ENCODE measurements at places on chromosomes 5 and 9. TPM values are rescaled to one million over a fixed set of nuclear protein-coding genes. Genes with fewer than 3 reads are reported as not detected.

DNA sequence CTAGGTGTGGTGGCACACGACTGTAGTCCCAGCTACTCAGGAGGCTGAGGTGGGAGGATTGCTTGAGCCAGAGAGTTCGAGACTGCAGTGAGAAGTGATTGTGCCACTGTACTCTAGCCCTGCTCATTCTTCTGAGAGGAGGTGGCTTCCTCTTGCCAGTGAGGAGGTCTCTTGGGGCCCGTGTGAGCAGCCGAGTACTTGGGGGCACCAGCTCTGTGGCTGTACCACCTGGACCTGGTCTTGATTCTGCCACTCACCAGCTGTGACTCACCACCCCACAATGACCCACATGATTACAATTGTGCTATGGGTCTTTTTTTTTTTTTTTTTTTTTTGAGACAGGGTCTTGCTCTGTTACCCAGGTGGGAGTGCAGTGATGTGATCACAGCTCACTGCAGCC is 18.0 kb upstream of the CRB2 start:
- H3K4me1 ChIP-seq, result peaks cover 94% of the 10 kb centered on the region
- H3K27ac ChIP-seq, result peak overlapping the region; percentile 99
- DNase-seq, result peak; percentile 84
- no peak overlapping the region for H3K4me3 ChIP-seq
- no peaks in the 10 kb centered on the region for H3K27me3 ChIP-seq
- H3K36me3 ChIP-seq, result no peaks in the 10 kb centered on the region

KLHL3 gene
- 5.0 TPM for polyA plus RNA-seq

- no peaks in the 10 kb centered on the region for H3K27me3 ChIP-seq
- H3K36me3 ChIP-seq, result no peaks in the 10 kb centered on the region
- peaks cover 30% of the 10 kb centered on the region for H3K4me1 ChIP-seq
- peak; percentile 49 for DNase-seq
- peak within 1 kb of the TSS; percentile 7 for H3K4me3 ChIP-seq
- H3K27ac ChIP-seq, result no peak within 1 kb of the TSS
Measured at GRCh38 chr9:127122176-127123063, at the start of gene ANGPTL2. TSS of gene ANGPTL2 (minus strand) at chr9:127122635. CDS start at chr9:127108731, 13,904 bp downstream.

IL11RA gene
- polyA plus RNA-seq, result 69.3 TPM

TPM2 gene
- 2.4 TPM for polyA plus RNA-seq

GRCh38 chr9:96052686-96053085 is 177.2 kb downstream of the ERCC6L2 start:
- H3K4me1 ChIP-seq, result no peaks in the 10 kb centered on the region
- no peak for DNase-seq
- no peaks in the 10 kb centered on the region for H3K36me3 ChIP-seq
- no peaks in the 10 kb centered on the region for H3K27me3 ChIP-seq
- H3K27ac ChIP-seq, result no peak overlapping the region
- no peak overlapping the region for H3K4me3 ChIP-seq

DNA sequence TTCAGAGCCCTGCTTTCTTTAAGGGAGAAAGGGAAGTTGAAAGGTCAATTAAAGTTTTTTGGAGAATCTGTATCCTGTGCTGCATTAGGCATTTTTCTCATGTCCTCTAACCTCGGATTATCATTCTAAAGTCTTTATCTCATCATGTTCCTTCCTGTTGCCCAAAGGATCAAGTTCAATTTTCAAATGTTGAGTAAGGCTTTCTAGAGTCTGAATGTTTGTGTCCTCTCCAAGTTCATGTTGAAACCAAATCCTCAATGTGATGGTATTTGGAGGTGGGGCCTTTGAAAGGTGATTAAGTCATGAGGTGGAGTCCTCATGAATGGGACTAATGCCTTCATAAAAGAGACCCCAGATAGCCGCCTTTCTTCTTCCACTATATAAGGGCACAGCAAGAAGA is 20.2 kb upstream of the TNC start:
- DNase-seq, result no peak
- H3K4me3 ChIP-seq, result no peak overlapping the region
- no peak overlapping the region for H3K27ac ChIP-seq
- no peaks in the 10 kb centered on the region for H3K27me3 ChIP-seq
- no peaks in the 10 kb centered on the region for H3K4me1 ChIP-seq

PRELID1 gene
- polyA plus RNA-seq, result 86.8 TPM

DNA sequence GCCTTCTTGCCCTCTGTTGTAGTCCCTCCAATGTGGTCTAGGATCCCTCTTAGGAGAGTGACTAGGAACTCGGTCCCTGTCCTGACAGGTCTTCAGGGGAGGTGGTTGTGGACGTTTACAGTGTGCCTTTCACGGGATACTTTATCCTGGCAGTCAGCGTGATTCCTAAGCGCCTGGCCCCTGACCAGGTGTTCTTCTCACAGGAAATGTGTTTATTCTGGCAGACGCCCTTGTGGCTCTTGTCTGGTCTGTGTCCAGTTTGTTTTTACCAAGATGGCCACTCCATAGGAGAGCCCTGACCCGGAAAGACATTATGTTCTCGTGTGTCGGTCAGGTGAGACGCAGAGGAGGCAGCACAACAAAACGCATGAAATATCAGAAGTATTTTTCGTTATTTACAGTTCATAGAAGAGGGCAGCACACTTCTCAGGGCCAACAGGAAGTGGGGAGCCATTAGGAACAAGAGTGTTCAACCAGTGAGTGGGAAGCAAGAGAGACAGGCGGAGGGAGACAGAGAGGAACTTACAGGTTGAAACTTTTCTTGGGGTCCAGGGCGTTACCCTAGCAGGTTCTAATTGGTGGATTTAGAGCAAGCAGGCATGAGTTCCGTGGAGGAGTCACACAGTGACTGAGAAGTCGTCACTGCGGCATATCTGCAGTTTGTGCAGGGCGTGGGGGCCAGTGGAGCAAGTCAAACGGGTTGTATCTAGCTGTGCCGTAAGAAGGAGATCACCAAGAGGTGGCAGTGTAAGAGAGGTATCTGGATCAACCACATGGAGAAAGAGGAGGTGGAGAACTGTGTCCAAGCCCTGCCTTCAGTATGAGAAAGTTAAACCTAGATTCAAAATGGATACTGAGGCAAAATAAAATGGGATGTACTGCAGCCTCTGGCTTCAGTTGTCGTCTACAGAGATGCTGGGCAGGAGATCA is 412.9 kb downstream of the ZSWIM6 start:
- H3K27ac ChIP-seq, result no peak overlapping the region
- no peaks in the 10 kb centered on the region for H3K27me3 ChIP-seq
- H3K4me1 ChIP-seq, result no peaks in the 10 kb centered on the region
- H3K36me3 ChIP-seq, result no peaks in the 10 kb centered on the region

- peaks cover 5% of the 10 kb centered on the region for H3K4me1 ChIP-seq
- H3K27ac ChIP-seq, result no peak overlapping the region
- H3K36me3 ChIP-seq, result no peaks in the 10 kb centered on the region
- no peak overlapping the region for H3K4me3 ChIP-seq
- H3K27me3 ChIP-seq, result no peaks in the 10 kb centered on the region
- DNase-seq, result no peak
Measured at GRCh38 chr5:142287096-142287972, 37.5 kb downstream of the SPRY4 start.

DNA sequence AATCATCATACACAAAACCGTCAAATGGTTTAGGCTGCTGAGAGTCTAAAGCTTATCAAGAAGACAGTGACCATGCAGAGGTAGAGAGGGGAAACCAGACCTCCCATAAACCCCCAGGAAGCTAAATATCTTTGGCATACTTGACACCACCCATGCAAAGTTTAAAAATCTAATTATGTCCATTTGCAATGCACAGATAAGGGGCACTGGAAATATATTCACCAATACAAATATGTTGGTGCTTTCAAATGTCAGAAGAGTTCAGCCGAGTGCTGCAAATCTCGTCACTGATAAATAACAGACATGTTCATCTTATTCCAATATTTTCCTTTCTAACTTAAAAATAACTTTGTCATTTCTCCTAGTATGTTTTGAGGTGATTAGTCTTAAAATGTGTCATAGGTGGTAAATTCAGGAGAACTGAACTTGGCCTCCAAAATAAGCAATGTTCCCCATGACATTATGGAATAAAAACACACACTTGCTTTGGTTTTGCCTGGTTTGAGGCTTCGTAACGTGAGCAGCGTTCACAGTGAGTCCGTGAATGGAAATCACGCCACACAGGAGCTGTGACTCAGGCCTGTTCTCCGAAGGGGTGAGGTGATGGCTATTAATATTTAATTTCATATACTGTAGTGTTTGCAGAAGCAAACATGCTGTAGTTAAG is 182.2 kb downstream of the AOPEP start:
- no peak overlapping the region for H3K4me3 ChIP-seq
- no peak for DNase-seq
- H3K27ac ChIP-seq, result no peak overlapping the region
- no peaks in the 10 kb centered on the region for H3K36me3 ChIP-seq
- no peaks in the 10 kb centered on the region for H3K4me1 ChIP-seq

- no peaks in the 10 kb centered on the region for H3K4me1 ChIP-seq
- H3K36me3 ChIP-seq, result no peaks in the 10 kb centered on the region
- no peaks in the 10 kb centered on the region for H3K27me3 ChIP-seq
- no peak overlapping the region for H3K4me3 ChIP-seq
- DNase-seq, result no peak
Measured at GRCh38 chr5:62268792-62269191, 37.2 kb upstream of the KIF2A start.
